ENCODE measurements at places on chromosomes 1 and 21.
A peak's percentile ranks its signal among the peaks of the same experiment; 100 is the strongest.

- DNase-seq: no peak
Measured at GRCh38 chr1:91701472-91701869, 184.5 kb downstream of the TGFBR3 start.

- DNase-seq: no peak
Measured at GRCh38 chr1:230342019-230342418, 84.1 kb downstream of the PGBD5 start.

DNA sequence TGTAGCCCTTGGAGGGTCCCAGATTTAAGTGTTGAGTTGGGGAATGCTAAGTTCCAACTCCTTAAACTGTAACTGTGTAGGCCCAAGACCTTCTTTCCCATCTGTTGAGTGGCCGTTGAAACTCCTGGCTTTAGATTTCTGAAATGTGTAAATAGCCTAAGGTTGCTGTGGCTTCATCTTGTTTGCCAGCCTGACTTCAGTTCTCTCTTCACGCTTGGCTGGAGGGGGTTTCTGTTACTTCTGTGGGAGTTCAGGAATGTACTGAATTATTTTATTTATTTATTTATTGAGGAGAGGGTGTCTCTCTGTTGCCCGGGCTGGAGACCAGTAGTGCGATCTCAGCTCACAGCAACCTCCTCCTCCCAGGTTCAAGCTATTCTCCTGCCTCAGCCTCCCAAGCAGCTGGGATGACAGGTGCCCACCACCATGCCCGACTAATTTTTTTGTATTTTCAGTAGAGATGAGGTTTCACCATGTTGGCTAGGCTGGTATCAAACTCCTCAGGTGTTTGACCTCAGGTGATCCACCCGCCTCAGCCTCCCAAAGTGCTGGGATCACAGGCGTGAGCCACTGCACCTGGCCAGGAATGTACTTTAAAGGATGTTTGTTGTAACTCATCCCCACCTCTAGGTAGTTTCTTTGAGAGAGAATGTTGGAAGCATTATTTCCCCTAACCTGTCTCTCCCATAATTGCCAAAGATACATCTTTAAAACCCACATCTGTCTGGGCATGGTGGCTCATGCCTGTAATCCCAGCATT is 5.9 kb downstream of the TTC39A start:
- DNase-seq: no peak

DNA sequence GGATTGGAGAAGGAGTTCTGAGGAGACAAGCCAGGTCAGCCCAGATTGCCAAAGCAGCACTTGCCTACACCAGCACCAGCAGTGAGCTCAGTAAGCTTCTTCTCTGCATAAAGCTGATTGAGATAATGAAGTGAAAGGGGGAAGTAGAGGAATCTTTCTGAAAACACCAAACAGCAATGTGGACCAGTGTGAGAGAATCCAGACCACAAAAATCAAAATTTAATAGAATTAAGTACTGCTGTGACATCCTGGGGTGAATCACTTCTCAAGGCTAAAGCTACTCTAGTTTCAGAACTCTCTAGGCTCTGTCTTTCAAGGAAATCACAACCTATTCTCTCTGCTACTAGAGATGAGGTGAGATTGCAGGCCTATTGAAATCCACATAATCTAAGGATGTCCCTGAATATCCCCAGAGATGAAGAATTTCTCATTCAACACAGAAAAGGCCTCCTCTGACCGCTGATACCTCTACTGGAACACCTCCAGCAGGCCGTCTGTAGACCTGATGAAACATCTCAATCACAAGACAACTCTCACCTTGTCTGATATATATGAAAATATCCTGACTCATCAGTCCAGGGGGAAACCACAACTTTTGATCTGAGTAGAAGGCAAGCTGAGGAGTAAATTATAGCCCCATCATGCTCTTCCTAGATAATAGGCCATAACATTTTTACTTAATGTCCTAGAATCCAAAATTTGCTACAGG is at the start of gene FCRL4:
Gene FCRL4, minus strand, starts transcription at position 127 of the 709 bp plus-strand sequence. CDS start 141 bp downstream, outside the sequence.
- no peak for DNase-seq

- no peak for DNase-seq
Measured at GRCh38 chr1:43037466-43037865, 78.8 kb upstream of the SLC2A1 start.

DNA sequence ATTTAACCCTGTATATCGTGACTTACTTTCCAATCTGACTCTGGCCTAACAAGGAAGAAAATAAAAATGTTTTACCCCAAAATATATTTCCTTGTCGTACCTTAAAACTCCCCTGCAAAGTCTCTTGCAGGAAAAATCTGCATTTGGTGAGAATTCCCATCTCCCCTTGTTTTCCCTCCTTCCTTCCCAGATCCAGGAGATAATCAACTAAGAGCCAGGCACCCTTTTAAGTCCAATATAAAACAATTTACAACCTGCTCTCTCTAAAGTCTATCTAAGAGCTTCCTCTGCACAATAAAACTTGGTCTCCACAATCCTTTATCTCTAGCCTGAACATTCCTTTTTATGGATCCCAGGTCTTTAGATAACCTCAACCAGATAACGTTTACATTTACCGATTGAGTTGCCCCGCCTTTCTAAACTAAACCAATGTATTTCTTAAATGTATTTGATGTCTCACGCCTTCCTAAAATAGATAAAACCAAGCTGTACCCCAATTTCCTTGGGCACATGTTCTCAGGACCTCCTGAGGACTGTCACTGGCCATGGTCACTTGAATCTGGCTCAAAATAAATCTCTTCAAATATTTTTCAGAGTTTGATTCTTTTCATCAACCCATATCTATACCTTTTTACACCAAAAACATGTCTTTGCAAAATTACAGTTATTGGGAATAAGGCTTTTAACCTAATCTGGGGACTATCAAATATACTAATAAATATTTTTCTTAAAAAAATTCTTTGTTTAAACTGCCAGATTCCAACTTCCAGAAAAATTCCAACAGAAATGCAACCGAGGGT is 993 bp downstream of the DDX59 start:
- DNase-seq: no peak

DNA sequence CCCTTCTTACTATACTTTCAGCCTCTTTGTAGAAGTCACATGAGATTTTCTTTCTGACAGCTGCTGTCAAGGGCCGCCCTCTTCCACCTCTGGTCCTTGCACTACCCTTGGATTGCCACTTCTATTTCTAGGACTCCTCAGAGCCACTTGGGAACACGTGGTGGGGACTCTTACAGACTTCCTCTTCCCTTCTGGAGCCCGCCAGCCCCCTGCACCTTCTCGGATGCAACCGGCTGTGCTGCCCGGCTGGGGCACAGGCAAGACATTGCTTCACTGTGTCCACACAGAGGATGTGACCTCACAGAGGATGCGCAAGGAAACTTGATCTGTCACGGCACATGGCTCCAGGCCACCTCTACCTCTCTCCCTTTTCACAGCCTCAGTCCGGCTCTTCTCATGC is 2.4 kb upstream of the IKBKE start:
- DNase-seq: no peak

DNA sequence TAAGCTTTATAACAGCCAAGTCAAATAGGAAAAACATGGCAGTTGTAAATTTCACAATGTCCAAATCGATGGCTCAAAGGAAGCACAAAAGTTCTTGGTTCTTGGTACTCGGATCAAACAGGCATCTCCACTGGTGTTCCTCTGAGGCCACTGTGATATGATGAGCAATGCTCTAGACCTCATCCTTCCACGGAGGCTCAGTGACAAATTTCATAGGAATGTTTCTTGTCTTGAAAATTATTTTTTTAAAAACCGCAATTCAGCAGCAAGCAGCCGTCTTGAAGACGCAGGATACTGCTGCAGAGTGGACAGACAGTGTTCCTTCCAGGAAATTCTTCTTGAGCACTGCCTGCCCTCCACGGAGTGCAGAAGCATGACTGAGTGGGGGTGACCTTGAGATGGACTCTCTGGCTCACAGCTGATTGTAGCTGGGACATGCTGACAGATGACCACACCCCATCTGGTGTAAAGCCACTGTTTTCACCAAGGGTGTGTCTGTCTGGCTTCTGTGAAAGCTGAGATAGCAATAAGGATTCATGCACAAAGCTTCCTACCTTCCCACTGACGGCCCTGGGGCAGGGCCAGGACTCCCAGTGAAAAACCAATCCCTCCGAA is 61.9 kb downstream of the TIAM1 start:
- DNase-seq: no peak

DNA sequence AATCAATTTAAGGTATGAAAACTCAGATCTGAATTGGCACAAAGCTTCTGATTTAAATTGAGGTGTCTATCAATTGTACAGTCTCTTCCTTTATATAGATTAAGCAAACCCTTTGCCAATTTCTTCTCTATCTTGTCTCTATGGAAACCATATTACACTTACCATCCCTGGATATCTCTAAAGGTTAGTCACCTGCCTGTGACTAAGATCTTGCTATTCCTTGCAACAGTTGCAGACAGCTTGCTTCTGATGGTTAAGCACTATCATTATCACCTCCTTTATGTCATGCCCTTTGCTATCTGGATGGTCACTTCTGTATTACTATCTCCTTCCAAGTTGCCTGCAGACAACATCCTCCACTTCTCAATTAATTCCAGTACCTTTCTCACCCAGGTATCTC is 998.6 kb upstream of the B3GALT2 start:
- DNase-seq: no peak

DNA sequence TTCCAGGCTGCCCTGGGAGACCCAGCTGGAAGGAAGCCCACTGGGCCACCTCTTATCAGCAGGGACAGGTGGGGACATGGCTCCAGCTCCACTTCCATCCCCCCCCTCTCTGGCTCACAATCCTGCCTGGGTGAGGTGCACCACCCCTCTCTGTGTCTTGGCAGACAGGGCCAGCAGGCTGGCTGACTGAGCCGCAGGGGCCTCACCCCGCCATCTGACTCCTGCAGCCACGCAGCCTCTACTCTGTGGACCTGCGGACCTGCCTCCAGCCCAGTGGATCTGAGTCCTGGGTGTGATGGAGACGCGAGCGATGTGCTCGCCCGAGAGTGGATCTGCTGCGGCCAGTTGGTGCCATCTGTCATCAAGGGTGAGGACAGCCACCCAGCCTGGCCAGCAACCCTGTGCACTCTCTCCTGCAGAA is 30.1 kb downstream of the RCC2 start:
- DNase-seq: no peak

DNA sequence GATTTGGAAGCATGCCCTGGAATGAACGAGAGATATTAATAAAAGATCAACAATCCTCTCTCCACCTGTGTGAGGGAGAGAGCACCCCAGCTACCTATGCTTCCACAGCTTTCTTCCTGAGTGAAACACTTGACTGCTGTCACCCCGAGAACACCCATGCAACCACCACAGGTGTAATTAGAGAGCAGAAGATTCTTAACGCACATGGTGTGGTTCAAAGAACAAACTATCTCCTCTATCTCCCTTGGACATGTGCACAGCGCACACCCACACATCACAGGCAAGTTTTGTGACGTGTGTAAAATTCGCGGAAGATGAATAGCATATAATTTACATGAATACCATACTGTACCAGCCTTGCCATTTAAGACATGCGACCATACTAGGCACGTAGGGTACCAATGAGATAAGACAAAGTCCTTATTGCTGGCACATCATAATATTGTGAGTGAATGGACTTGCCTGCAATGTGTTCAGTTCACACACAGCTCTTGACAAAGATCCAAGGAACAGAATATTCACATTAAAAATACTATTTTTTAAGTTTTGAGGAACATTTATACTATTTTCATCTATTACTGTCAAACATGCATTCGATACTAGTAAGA is 11.6 kb downstream of the ERRFI1 start:
- DNase-seq: no peak

DNA sequence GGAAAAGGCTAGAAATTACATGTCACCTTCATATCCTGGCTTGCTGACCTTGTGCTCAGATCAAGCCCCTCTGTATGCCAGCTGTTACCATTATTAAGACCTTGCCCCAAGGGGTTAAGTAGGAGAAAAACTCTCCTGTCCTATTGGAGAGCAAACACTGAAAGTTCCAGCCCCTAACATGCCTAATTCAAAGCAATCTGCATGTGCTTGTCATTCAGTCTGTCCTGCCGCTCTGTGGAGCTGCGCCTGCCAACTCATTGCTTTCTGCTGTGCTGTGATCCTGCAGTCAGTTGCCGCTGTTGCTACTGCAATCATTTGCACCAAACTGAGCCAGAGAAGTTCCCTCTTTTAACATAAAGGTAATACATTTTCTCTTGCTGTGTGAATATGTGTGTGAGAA is 113.4 kb downstream of the DISP1 start:
- no peak for DNase-seq

GRCh38 chr21:20004367-20004766 is 993.8 kb upstream of the NCAM2 start:
- DNase-seq: no peak

DNA sequence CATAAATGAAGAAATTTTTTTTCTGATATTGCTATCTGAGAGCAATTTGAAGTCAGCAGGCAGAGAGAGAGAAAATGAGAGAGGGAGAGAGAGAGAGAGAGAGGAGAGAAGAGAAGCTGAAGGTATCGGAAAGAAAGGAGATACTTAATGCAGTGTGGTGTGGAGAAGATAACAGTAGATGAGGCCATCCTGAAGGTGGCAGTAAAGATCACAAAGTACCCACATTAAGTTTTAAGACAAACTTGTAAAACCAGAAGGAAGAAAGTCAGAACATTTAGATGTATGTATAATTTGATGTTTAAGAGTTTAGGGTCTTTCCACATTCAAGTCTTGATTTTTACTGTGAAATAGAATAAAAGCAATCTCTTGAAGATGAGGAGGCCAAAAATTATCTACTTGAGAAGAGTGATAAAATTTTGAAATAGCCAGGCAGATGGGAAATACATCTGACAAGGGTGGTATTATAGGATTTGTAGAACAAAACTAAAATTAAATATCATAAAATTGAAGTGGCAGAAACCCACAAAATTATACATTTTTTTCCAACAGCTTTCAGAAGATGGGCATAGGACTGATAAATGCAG is 1753.4 kb downstream of the MRPL39 start:
- DNase-seq: no peak

GRCh38 chr1:242634732-242635131 is 110.2 kb upstream of the PLD5 start:
- no peak for DNase-seq

DNA sequence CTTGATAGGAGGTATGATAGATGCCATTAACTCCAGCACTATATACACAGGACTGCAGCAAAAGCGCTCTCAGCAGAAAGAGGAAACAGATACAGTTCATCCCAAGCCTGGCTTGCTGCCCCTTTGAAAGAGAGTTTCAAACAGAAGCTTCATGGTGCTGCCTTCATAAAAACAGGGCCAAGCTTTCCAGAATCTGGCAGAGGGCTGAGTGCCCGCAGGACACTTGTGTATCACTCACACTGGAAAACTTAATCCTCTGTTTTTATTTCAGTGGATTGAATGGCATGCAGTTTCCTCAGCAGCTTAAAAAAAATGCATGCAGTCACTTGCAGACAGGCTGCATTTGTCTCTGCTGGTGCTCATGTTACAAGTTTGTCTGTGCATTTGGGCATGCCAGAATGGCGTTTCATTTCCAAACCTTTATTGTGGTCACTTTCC is 40.4 kb downstream of the KCNJ15 start:
- DNase-seq: no peak

GRCh38 chr21:26732432-26733221 is 112.6 kb downstream of the ADAMTS1 start:
- DNase-seq: peak; percentile 34

GRCh38 chr1:221965252-221965651 is 223.4 kb upstream of the DUSP10 start:
- no peak for DNase-seq

- DNase-seq: no peak
Measured at GRCh38 chr1:65417729-65418128, 2.7 kb upstream of the LEPR start.

- DNase-seq: no peak
Measured at GRCh38 chr1:174946031-174946430, 53.7 kb upstream of the CACYBP start.

GRCh38 chr21:37528150-37528937 is 161.8 kb downstream of the DYRK1A start:
- DNase-seq: no peak

- no peak for DNase-seq
Measured at GRCh38 chr1:234530672-234531071, 51.7 kb upstream of the TARBP1 start.
